GM23248 (cell line): ENCODE measurements at places on chromosomes 7 and 10. TPM values are rescaled to one million over a fixed set of nuclear protein-coding genes. Genes with fewer than 3 reads are reported as not detected.

Gene TFPI2
- total RNA-seq = 435 and 654 TPM in 2 replicates

- H3K4me1 ChIP-seq = no peaks in the 10 kb centered on the region
- H3K27me3 ChIP-seq = no peaks in the 10 kb centered on the region
- H3K36me3 ChIP-seq = no peaks in the 10 kb centered on the region
- H3K27ac ChIP-seq = no peak overlapping the region
Measured at GRCh38 chr7:95686109-95686508, 86.2 kb upstream of the DYNC1I1 start.

DNA sequence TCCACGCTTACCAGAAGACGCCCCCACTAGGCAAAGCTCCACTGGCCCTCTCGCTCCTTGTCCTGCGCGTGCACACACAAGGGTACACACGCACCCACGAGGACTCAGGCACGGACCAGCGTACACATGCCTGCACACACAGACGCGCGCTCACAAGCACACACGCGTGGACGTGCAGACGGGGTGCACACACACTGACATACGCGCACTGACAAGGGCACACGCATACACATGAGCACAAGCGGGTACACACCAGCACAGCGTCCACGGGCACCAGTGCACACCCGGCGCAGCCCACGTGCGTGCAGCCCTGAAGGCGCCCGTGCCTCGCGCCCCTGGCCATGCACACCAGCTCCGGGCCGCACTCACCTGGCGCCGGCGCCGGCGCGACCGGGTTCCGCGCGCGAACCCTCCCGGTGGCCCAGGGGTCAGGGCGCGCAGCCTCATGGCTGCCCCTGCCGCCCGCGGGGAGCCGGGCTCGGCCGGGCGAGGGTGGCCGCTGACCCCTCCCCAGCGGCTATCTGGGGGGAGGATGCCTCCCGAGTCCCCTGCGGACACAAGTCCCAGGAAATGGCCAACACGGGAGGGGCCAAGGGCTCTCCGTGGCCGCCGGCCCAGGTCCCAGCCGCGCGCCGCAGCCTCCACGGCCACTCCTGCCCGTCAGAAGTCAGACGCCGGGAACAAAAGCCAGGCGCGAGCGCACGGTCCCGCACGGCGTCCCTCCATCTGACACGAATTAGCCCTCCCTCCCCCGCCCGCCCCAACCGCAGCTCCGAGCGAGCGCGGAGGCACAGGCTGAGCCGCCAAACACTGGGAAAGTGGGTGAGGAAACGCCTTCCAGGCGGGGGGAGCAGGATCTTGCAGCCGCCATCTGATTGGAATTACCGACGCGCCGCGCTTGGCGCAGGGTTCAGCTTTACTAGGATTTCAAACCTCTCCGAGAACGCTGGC, 45.0 kb downstream of the TNS3 start:
- no peaks in the 10 kb centered on the region for H3K27me3 ChIP-seq
- H3K27ac ChIP-seq = peak overlapping the region; percentile 53
- peak; percentile 87 for DNase-seq
- H3K4me3 ChIP-seq = peak overlapping the region; percentile 67

GRCh38 chr10:111177379-111177778, 100.5 kb downstream of the ADRA2A start:
- H3K27me3 ChIP-seq = no peaks in the 10 kb centered on the region; the same call in 1 of the 2 replicates
- no peaks in the 10 kb centered on the region for H3K36me3 ChIP-seq
- DNase-seq = no peak
- H3K4me3 ChIP-seq = no peak overlapping the region

Gene RAB11FIP2
- 13.0 and 16.4 TPM in 2 replicates for total RNA-seq

DNA sequence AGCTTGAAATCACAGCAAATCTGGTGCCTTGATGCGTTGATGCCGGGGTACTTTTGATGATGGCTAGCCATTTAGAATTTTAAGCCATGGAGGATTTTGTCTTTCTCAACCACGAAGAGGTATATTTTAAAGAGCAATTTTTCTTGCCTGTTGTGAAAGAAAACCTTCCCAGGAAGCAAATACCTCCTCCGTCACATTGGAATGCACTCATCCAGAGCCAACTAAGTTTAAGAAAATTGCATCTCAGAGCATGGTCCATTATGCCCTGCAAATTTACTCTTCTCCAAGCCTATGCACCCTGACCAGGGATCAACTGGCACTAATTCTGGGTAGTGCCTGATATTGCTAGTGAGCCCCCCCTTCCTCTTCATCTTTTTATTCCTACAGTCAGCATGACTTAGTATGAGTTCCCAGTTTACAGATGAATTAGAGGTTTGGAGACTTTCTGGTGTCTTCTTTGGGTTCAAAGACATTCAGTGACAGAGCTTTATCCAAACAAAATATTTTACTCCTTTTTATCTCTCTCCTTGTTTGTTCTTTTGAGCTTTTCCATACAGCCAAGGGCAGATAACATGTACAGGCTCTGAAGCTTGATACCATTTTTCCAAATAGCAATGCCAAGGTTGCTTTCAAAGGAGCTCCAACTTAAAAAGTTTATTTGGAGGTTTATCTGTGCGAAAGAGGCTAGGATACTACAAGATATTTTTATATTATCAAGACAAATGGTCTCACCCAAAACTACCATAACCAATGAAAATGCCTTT, 56.6 kb upstream of the ANK3 start:
- H3K36me3 ChIP-seq = no peaks in the 10 kb centered on the region
- no peaks in the 10 kb centered on the region for H3K27me3 ChIP-seq
- peaks cover 20% of the 10 kb centered on the region for H3K4me1 ChIP-seq
- no peak overlapping the region for H3K4me3 ChIP-seq
- H3K27ac ChIP-seq = no peak overlapping the region

DNA sequence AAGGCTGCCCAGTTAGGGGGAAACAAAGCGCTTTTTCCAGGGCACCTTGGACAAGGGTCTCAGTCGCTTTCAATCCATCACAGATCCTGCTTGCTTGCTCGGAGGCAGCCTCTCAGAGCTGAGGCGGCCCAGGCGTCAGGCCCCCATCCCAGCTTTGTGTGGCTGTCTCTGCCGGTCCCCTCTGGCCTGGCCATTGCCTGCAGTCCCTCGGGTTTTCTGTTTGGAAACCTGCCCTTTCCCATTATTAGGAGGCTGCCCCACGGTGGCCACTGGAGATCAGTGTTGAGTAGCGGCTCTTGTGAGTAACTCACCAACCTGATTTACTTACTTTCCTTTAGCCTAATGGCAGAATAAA, 216.1 kb downstream of the GLRX3 start:
- H3K27ac ChIP-seq = no peak overlapping the region
- no peak for DNase-seq
- no peaks in the 10 kb centered on the region for H3K4me1 ChIP-seq
- no peaks in the 10 kb centered on the region for H3K36me3 ChIP-seq

- no peak overlapping the region for H3K27ac ChIP-seq
- H3K36me3 ChIP-seq = no peaks in the 10 kb centered on the region
- H3K4me3 ChIP-seq = peak overlapping the region; percentile 40
- DNase-seq = peak; percentile 90
- H3K27me3 ChIP-seq = no peaks in the 10 kb centered on the region
Measured at GRCh38 chr10:98309366-98310355, 41.7 kb upstream of the LOXL4 start.

DNA sequence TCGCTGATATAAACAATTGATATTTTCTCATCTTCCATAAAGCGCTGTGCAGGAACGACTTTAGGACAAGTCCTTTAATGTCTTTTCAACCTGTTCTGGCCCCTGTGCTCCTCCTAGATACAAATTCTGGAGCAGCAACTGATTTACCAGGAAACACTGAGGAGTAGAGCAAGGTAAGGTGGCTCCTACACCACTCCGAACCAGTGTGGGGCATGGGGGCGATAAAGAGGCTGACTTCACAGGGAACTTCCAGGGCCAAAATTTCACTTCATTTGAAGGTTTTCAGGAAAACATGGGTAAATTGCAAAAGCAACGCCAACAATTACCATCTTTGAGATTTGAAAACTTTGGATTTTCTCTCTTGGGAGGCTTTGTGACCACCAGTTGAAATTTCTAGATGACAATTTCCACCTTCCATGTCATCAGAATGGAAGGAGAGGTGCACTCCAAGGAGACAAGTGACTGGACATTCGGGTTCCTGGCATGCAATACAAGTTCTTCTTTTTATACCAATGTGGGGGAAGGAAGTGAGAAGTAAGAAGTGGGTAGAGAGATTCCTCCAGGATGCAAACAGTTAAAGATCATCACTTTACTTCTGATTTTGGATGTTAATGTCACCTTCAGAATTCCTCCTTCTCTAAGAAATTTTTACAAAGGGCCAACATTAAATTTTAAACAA, 118.5 kb downstream of the FAM107B start:
- H3K27ac ChIP-seq = no peak overlapping the region
- peaks cover 39% of the 10 kb centered on the region for H3K4me1 ChIP-seq
- no peaks in the 10 kb centered on the region for H3K27me3 ChIP-seq
- no peak overlapping the region for H3K4me3 ChIP-seq

GRCh38 chr7:18317941-18318340, 177.6 kb upstream of the HDAC9 start:
- no peaks in the 10 kb centered on the region for H3K36me3 ChIP-seq
- DNase-seq = peak; percentile 1
- peaks cover 4% of the 10 kb centered on the region; the same call in 1 of the 2 replicates for H3K4me1 ChIP-seq
- no peak overlapping the region for H3K27ac ChIP-seq
- H3K27me3 ChIP-seq = no peaks in the 10 kb centered on the region
- no peak overlapping the region for H3K4me3 ChIP-seq

DNA sequence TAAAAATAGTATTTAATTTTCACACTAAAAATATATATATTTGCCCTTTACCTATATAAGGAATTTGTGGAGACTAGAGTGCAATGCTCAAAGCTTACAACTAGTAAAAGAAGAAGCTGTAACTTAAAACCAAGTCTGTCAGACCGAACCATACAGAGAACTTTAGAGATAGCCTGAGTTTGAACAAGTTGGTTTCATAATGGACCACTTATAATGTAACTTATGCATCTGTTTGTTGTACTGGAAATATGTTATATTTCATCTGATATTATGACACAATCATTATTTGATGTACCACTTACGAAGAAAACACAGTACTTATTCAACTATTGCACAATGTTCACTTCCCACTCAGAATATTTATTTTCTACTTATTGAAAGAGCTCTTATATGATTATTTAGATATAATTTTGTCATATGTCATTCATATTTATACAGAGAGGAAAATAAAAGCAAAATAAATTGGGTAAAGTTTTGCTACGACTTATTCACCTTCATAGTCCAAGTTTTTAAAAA, 462.8 kb downstream of the ATRNL1 start:
- no peaks in the 10 kb centered on the region for H3K27me3 ChIP-seq
- no peaks in the 10 kb centered on the region for H3K36me3 ChIP-seq
- no peak overlapping the region for H3K4me3 ChIP-seq

Gene PRKCQ
- total RNA-seq = not detected in 2 replicates

Gene ANLN
- total RNA-seq = 55.6 and 57.5 TPM in 2 replicates

- H3K4me1 ChIP-seq = peaks cover 3% of the 10 kb centered on the region; the same call in 1 of the 2 replicates
- no peaks in the 10 kb centered on the region for H3K27me3 ChIP-seq
- DNase-seq = peak; percentile 95
- H3K4me3 ChIP-seq = peak within 1 kb of the TSS; percentile 89
- H3K27ac ChIP-seq = peak within 1 kb of the TSS; percentile 99
Measured at GRCh38 chr10:43436291-43437140, at the start of gene ZNF487. Gene ZNF487 (plus strand): TSS chr10:43437111. CDS start chr10:43475814, 38,703 bp downstream.

- no peaks in the 10 kb centered on the region for H3K4me1 ChIP-seq
- no peaks in the 10 kb centered on the region; the same call in 1 of the 2 replicates for H3K27me3 ChIP-seq
- H3K4me3 ChIP-seq = no peak overlapping the region
Measured at GRCh38 chr7:106056513-106057203, 55.5 kb downstream of the SYPL1 start.

DNA sequence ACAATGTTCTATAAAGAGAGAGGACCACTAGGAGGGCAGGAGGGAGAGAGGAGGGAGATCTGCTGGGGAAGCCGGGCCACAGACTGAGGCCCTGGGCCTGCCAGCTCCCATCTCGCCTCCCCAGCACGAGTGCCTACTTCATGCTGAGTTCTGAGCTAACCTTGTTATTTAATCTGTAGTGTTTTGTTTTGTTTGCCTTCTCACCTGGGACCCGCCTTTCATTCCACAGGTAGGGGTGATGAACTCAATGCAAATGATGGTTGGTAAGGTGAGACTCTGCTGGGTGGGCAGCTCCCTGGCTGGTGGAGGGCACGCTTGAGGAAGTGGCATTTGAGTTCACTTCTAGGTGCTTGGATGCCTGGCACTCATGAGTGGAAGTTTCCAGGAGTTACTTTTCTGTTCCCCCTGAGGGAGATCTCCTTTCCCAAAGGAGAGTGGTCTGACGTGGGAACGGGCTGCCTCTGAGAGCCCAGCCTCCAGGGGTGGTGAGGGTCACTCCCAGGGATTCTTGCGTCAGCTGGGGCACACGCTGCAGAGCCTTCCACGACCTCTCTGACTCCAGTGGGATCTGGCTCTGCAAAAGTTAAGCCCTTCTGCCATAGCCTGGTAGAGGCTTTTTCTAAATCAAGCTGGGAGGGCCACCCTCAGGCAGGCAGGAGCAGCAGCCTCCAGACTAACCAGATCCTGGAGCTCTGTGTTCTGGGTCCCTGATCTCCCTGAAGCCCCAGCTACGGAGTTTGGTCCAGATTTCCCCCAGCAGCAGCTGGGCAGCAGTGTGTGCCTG, 22.4 kb downstream of the UBTD1 start:
- H3K4me3 ChIP-seq = no peak overlapping the region
- no peaks in the 10 kb centered on the region for H3K36me3 ChIP-seq
- H3K4me1 ChIP-seq = peaks cover 19% of the 10 kb centered on the region
- H3K27me3 ChIP-seq = no peaks in the 10 kb centered on the region

- peak; percentile 15 for DNase-seq
- no peak overlapping the region for H3K27ac ChIP-seq
- no peaks in the 10 kb centered on the region for H3K4me1 ChIP-seq
- no peaks in the 10 kb centered on the region for H3K36me3 ChIP-seq
- no peaks in the 10 kb centered on the region for H3K27me3 ChIP-seq
- no peak overlapping the region for H3K4me3 ChIP-seq
Measured at GRCh38 chr10:92074126-92074887, 150.7 kb downstream of the BTAF1 start.
